ENCODE measurements at places on chromosomes 7 and 10.

GRCh38 chr7:7324698-7325097, 142.4 kb downstream of the C1GALT1 start:
- no peaks in the 10 kb centered on the region for H3K36me3 ChIP-seq
- no peak overlapping the region for H3K27ac ChIP-seq
- peaks cover 6% of the 10 kb centered on the region for H3K27me3 ChIP-seq
- H3K4me1 ChIP-seq: no peaks in the 10 kb centered on the region

DNA sequence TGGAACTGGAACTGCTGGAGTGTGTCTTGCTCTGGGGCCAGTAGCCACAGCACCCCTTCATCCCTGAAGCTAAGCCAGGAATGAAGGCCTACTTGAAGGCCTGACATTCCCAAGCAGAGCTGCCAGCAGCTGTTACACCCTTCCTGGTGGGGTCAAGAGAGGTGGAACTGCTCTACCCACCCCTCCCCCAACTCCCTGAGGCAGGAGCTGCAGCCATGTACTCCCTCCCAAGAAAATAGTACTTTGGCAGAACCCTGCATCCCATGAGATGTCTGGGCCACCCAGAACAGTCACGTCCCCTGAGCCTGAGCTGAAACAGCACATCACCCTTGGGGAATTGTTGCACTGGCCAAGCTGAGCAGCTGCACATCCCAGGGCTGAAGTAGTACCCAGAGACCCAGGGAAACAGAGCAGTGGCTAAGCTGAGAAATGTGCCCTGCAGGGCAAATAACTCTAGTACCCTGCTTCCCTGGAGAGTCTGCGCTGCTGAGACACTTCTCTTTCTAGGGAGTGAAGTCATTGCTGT, 63.4 kb upstream of the PLA2G12B start:
- H3K27me3 ChIP-seq: no peaks in the 10 kb centered on the region
- no peak overlapping the region for H3K4me3 ChIP-seq
- H3K27ac ChIP-seq: no peak overlapping the region

GRCh38 chr7:2024567-2024918, 208.2 kb downstream of the MAD1L1 start:
- peaks cover 3% of the 10 kb centered on the region for H3K27me3 ChIP-seq
- H3K27ac ChIP-seq: no peak overlapping the region
- DNase-seq: no peak
- peaks cover 11% of the 10 kb centered on the region for H3K4me1 ChIP-seq
- H3K36me3 ChIP-seq: peaks cover 27% of the 10 kb centered on the region

DNA sequence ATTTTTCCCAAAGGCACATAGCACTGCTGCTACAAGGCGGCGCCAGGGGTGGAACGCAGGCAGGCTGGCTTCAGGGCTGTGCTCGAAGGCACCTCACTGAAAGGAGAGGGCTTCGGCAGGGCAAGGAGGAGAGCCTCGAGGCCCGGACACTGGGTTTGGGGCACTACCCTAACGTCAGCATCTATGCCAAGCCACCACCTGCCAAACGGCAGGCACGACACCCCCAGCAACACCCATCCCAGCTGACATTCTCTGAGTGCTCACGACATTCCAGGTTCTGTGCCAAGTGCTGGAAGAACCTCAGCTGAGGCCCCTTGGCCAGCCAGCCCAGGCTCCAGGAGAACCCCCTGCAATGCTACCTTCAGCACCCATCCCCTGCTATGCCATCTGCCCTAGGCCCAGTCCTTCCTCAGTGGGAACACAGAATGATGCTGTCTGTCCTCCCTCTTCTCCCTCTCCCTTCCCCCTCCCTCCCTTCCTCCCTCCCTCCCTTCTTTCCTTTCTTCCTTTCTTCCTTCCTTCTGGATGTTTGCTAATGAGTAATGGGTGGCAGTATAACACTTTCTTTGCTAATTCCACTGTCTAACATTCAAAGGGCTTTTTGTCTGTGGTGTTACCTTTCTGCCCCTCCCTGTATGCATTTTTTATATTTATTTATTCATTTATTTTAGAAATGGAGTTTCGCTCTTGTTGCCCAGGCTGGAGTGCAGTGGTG, 24.3 kb downstream of the ZCCHC24 start:
- no peak overlapping the region for H3K27ac ChIP-seq
- H3K27me3 ChIP-seq: peaks cover 3% of the 10 kb centered on the region
- no peaks in the 10 kb centered on the region for H3K4me1 ChIP-seq
- no peak for DNase-seq
- no peak overlapping the region for H3K4me3 ChIP-seq
- no peaks in the 10 kb centered on the region for H3K36me3 ChIP-seq

- no peak overlapping the region for H3K4me3 ChIP-seq
- no peaks in the 10 kb centered on the region for H3K36me3 ChIP-seq
- no peak for DNase-seq
- no peak overlapping the region for H3K27ac ChIP-seq
- no peaks in the 10 kb centered on the region for H3K27me3 ChIP-seq
Measured at GRCh38 chr7:158362001-158362400, 225.6 kb downstream of the PTPRN2 start.

- no peak overlapping the region for H3K4me3 ChIP-seq
- no peak for DNase-seq
- H3K27me3 ChIP-seq: peaks cover 6% of the 10 kb centered on the region
- H3K4me1 ChIP-seq: no peaks in the 10 kb centered on the region
- H3K36me3 ChIP-seq: no peaks in the 10 kb centered on the region
Measured at GRCh38 chr10:116689744-116690143, 52.6 kb downstream of the HSPA12A start.

DNA sequence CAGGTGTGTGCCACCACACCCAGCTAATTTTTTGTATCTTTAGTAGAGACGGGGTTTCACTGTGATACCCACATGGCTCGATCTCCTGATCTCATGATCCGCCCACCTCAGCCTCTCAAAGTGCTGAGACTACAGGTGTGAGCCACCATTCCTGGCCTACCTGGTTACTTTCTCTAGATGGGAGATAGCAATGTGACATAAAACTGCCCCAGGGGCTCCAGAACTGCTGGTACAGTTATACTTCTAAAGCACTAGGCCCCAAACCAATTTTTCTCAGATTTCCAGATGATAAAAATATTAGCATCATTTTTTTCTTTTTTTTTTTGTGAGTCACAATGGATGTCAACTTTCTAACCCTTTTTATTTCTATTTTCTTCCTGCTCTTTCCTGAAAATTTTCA, 27.4 kb downstream of the ITGB8 start:
- H3K27ac ChIP-seq: no peak overlapping the region
- H3K4me3 ChIP-seq: no peak overlapping the region
- no peaks in the 10 kb centered on the region for H3K36me3 ChIP-seq
- no peaks in the 10 kb centered on the region for H3K4me1 ChIP-seq
- DNase-seq: no peak
- no peaks in the 10 kb centered on the region for H3K27me3 ChIP-seq

GRCh38 chr7:82211333-82211732, 232.2 kb downstream of the CACNA2D1 start:
- no peak overlapping the region for H3K27ac ChIP-seq
- H3K4me3 ChIP-seq: no peak overlapping the region
- no peaks in the 10 kb centered on the region for H3K4me1 ChIP-seq
- H3K36me3 ChIP-seq: no peaks in the 10 kb centered on the region
- no peaks in the 10 kb centered on the region for H3K27me3 ChIP-seq

DNA sequence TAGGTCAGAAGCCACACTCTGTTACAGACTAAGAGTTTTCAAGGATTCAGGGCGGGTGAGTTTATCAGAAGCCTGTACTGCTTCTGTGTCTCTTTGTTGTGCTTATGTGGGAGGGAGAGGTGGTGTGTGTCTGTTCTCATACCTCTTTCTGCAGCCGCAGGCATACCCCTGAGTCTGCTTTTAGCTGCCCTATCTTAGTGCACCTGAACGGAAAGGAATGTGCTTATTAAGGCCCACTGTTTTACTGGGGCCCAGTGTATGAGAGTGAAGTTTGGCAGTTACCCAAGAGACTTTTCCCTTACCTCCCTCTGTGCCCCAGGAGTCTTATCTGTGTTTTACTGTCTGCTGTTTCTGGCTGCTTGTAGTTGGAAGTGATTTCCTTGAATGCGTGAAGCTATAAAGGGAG, 104.3 kb downstream of the TYW1 start:
- peaks cover 52% of the 10 kb centered on the region for H3K36me3 ChIP-seq
- H3K4me1 ChIP-seq: peaks cover 11% of the 10 kb centered on the region
- H3K27ac ChIP-seq: no peak overlapping the region
- no peak overlapping the region for H3K4me3 ChIP-seq

- H3K27me3 ChIP-seq: peaks cover 38% of the 10 kb centered on the region
- DNase-seq: no peak
- no peaks in the 10 kb centered on the region for H3K36me3 ChIP-seq
- H3K4me3 ChIP-seq: no peak overlapping the region
- peaks cover 2% of the 10 kb centered on the region for H3K4me1 ChIP-seq
- no peak overlapping the region for H3K27ac ChIP-seq
Measured at GRCh38 chr10:66927251-66927935, 1.6 kb downstream of the LRRTM3 start.

DNA sequence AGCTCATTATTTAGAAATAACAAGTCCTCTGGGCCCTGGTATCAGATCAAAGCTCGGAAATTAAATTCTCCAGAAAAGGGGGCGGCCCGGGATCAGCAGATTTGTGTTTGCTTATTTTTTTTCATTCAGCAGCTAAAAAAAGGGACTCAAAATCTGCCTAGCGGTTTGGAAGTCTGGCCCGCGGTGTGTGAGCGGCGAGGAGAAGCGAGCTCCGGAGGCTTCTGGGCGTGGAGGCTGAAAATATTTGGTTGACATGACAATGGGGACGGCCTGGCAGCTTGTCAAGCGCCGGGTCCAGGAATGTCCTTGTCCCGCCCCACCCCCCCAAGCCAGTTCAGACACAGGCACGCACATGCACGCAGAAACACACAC, 43.4 kb downstream of the FOXL3 start:
- H3K4me3 ChIP-seq: no peak overlapping the region
- H3K36me3 ChIP-seq: peaks cover 5% of the 10 kb centered on the region
- DNase-seq: no peak
- H3K4me1 ChIP-seq: peaks cover 4% of the 10 kb centered on the region

- no peaks in the 10 kb centered on the region for H3K27me3 ChIP-seq
- H3K4me1 ChIP-seq: no peaks in the 10 kb centered on the region
- no peak overlapping the region for H3K4me3 ChIP-seq
- H3K36me3 ChIP-seq: no peaks in the 10 kb centered on the region
Measured at GRCh38 chr10:77332256-77332655, 305.4 kb downstream of the KCNMA1 start.

DNA sequence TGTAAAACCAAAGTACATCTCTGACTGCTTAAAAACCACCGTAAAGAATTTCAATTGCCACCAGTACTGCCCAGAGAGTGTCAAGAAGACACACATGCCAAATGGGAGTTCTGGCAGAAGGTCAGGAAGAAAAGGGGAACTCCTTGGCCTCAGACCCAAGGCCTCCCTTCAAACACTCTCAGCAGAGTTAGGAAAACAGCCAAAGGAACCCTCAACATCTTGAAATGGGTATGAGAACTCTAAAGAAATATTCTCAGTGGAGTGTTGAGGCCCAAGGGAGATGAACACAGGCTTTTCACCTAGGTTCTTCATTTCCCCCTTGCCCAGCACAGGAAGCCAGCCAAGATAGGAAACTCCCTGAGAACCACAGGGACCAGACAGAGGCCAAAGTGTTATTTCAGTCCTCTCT, 96.1 kb upstream of the ASAH2 start:
- no peak overlapping the region for H3K27ac ChIP-seq
- peak; percentile 64 for DNase-seq
- peaks cover 15% of the 10 kb centered on the region for H3K4me1 ChIP-seq
- no peak overlapping the region for H3K4me3 ChIP-seq

DNA sequence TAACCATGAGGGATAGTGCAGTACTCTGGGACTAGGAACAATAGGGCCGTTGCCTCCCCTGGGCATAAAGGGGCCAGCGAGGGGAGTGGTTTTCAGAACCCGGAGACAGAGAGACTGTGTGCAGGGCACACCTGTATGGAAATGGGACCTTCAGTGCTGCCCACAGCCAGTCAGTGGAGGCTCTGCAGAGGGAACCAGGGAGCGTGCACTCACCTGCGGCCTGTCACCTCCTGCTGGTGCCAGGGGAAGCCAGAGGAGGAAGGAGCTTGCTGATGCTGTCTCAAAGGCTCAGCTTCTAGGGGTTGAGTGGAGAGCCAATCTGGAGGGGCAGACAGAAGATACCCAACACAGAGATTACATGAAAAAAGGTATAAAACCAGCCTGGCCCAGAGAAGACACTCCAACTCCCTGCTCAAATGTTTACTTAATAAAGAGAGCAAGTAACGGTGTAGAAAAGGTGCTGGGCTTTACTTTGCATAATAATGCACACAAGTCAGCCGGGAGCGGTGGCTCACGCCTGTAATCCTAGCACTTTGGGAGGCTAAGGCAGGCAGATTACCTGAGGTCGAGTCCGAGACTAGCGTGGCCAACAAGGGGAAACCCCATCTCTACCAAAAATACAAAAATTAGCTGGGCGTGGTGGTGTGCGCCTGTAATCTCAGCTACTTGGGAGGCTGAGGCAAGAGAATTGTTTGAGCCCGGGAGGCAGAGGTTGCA, 35.5 kb upstream of the WAPL start:
- peaks cover 3% of the 10 kb centered on the region for H3K4me1 ChIP-seq
- H3K4me3 ChIP-seq: no peak overlapping the region
- no peak overlapping the region for H3K27ac ChIP-seq

DNA sequence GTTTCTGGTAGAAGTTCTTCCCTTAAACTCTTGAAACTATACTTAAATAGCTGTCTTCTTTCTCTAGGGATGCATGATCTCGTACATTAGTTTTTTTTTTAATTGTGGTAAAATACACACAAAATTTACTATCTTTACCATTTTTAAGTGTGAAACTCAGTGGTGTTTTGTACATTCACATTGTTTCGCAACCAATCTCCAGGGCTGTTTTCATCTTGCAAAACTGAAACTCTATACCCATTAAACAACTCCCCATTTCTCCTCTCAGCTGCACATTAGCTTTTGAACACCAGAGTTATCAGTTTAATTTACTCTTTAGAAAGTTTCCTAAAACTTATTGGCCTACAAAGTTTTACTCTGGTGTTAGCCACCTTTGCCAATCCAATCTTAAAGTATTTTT, 45.5 kb upstream of the PRKAR2B start:
- H3K4me1 ChIP-seq: no peaks in the 10 kb centered on the region
- no peak overlapping the region for H3K4me3 ChIP-seq
- no peaks in the 10 kb centered on the region for H3K36me3 ChIP-seq
- no peak for DNase-seq
- peaks cover 1% of the 10 kb centered on the region for H3K27me3 ChIP-seq
- H3K27ac ChIP-seq: no peak overlapping the region

DNA sequence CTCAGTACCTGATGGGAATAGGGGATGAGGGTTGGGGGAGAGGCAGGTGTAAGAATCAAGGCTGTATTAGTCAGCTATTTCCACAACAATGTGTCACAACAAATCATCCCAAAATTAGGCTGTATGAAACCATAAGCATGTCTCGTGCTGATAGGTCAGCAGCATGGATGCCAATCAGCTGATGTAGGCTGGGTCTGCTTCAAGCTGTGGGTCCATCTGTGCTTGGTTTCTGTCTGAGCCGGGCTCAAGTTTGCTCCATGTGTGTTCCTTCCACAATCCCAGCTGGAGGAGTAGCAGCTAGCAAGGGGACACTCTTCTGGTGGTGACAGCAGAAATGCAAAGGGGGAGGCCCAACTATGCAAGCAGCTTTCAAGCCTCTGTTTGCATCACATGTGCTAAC, 97.9 kb upstream of the ZNF746 start:
- peaks cover 21% of the 10 kb centered on the region for H3K4me1 ChIP-seq
- no peak overlapping the region for H3K27ac ChIP-seq
- H3K36me3 ChIP-seq: peaks cover 60% of the 10 kb centered on the region
- peaks cover 2% of the 10 kb centered on the region for H3K27me3 ChIP-seq
- no peak overlapping the region for H3K4me3 ChIP-seq
